ENCODE measurements at places on chromosomes 13 and 19.

- DNase-seq: no peak
Observed at GRCh38 chr13:67438465-67438864, 208.3 kb upstream of the PCDH9 start.

- no peak for DNase-seq
Observed at GRCh38 chr19:47404334-47405196, 14.8 kb downstream of the MEIS3 start.

GRCh38 chr19:5149508-5149907 is 180.6 kb downstream of the KDM4B start:
- DNase-seq: no peak

DNA sequence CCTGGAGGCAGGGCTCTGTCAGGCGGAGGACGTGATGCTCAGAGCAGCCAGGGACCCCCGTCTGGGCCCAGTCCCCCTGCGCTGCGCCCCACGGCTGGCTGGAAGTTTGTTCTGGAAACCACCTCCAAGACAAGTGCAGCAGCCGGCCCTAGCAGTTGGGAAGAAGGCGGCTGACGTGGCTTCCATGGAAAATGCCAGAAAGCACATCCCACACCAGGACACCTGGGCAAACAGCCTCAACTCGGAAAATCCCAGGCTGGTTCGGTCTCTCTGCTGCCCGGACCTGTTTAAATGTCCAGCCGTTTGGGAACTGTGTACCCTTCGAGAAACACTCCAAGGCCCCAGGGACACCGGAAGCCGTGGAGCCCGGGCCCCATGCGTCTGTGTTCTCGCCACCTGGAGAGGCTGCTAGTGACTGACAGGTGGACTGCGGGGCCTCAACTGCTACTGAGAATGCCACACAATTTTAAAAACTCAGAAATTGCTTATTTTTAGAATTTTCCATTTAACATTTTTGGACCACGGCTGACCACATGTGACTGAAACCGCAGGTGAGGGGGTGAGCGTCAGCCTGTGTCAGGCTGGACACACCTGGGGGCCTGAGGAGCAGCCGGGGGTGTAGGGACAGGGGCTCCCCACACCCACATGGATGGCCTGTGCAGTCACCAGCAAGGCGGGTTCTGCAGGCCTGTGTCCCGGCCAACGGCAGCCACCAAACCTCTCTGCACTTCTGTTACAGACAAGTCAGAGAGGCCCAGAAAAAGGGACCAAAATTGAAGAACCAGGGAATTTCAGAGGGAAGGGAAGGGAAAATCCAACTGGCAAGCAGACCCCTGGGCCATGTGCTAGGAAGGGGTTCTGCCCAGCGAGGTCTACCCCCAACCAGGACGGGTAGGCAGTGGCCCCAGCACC is 31.7 kb downstream of the RASA3 start:
- no peak for DNase-seq

DNA sequence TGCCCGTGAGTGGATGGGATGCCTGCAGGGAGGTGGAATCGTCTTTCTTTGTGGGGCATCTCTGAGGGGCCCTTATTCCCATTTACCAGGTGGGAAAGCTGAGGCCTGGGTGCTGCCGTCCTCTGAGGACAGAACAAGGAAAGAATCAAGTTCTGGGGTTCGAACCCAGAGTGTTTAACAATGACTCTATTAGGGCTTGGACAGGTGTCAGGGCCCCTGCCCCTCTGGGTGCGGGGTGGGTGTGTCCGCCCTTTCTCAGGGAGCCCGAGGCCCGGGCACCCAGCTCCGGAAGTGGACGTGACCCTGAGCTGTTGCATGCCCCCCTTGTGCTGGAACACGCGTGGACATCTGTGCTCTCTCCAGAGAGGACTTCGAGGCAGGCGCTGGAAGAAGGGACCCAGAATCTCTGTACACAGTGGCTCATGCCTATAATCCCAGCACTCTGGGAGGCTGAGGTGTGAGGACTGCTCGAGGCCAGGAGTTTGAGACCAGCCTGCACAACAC is 10.8 kb downstream of the NDUFA11 start:
- DNase-seq: no peak

DNA sequence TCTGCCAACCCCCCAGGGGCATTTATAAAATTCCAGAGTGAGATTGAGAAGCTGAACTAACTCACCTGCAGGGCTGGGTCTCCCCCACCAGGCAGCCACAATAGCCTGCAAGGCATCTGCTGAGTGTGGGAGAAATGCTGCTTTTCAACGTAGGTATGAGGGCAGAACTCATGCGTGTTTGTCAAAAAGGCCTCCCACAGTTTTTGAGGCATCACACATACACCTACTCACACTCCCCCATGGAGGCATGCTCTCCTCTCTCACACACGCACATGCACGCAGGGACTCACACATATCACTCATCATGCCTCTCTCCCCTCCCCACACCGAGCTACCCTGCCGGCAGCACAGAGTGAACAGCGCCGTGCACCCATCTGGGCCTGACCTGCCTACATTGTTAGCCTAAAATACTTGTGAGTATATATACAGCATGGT is 390.5 kb downstream of the FGF9 start:
- no peak for DNase-seq

GRCh38 chr13:64410276-64411053 is 2819.7 kb downstream of the PCDH9 start:
- DNase-seq: no peak

GRCh38 chr13:79772811-79773210 is 291.9 kb downstream of the NDFIP2 start:
- no peak for DNase-seq

- DNase-seq: no peak
Observed at GRCh38 chr13:78602561-78603239, 652 bp downstream of the POU4F1 start.

- no peak for DNase-seq
Observed at GRCh38 chr19:48718711-48719231, 754 bp downstream of the MAMSTR start.

- no peak for DNase-seq
Observed at GRCh38 chr13:72523593-72523992, 203.8 kb downstream of the MZT1 start.

- DNase-seq: no peak
Observed at GRCh38 chr13:104111031-104111430, 1044.8 kb upstream of the SLC10A2 start.

- DNase-seq: no peak
Observed at GRCh38 chr13:72864142-72865011, 82.4 kb downstream of the PIBF1 start.

DNA sequence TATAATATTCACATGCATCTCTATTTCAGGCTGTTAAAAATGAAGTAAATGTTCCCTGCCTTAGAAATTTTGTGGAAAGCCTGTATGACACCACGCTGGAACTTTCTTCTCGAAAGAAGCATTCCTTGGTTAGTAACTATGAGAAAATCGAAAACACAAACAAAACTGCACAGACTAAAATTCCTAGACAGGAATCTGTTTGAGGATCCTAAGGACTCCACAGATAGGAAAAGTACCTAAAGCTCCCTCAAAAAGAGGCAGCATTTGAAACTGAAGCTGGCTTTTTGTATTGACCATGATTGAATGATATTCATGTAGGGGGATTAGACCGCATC is 103.4 kb downstream of the FRY start:
- no peak for DNase-seq

DNA sequence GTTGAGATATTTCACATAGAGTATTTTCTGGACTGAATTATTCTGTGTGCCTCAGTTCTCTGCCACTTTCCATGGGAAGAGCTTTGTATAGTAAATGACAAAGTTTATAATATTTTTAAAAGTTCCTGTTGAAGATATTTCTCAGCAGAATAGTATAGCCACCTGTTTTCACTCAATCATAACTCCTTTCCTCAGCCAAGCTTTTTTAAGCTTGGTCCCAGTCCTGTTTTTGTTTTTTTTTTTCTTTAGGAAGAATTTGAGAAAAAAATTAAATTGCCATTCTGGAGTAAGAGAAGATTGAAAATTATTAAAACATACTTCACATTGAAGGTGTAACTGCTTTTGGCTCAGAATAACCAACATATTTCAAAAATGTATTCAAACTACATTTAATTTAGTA is 55.5 kb downstream of the ENOX1 start:
- no peak for DNase-seq

DNA sequence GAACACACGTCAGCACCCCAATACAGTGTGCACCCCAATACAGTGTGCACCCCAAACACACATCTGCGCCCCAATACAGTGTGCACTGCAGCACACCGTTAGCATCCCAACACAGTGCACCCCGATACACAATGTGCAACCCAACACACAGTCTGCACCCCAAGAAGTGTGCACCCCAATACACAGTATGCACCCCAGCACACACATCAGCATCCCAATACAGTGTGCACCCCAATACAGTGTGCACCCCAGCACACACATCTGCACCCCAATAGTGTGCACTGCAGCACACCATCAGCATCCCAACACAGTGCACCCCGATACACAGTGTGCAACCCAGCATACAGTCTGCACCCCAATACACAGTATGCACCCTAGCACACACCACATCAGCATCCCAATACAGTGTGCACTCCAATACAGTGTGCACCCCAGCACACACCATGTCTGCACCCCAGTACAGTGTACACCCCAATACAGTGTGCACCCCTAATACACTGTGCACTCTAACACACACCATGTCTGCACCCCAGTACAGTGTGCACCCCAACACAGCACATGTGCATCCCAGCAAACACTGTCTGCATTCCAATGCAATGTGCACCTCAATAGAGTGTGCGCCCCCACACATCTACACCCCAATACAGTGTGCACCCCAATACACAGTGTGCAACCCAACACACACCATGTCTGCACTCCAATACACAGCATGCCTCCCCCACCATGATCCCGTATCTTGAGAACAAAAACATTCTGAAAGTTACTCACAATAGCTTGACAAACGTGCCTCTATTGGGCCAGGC is 855 bp upstream of the CARS2 start:
- no peak for DNase-seq

GRCh38 chr13:94291631-94292322 is 187.7 kb downstream of the DCT start:
- no peak for DNase-seq

DNA sequence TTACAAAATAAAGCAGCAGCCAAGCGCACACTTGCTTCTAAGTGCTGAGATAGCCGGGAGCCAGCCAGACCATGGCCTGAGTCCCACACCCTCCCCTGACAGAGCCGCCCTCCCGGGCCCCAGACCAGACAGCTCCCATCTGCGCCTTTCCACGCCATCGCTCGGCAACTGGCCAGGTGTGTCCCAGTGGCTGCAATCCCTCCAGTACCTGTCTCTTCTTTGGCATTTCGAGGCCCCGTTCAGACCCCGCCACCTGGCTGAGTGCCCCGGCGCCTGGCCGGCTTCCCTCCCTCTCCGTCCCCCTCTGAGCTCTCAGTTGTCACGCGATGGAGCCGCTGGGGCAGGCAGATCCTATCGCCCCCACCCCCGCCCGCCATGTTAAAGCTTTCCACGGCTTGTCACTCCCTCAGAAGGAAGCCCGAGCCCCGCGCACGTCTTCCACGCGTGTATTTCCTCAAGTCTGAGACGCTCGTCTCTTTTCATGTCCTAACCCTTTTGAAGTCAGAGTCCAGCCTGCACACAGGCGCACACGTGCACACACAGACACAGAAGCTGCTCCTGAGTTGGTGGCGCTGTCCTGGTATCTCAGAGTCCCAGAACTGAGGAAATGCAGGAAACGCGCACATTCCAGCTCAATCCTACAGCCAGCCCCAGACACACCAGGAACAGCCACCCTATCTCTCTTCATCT is 7.9 kb downstream of the MLLT1 start:
- no peak for DNase-seq

- no peak for DNase-seq
Observed at GRCh38 chr13:48527955-48528354, 4.9 kb downstream of the RCBTB2 start.

- no peak for DNase-seq
Observed at GRCh38 chr13:102298051-102298450, 103.8 kb downstream of the FGF14 start.

GRCh38 chr19:50206191-50206590 is 2.8 kb downstream of the MYH14 start:
- no peak for DNase-seq

DNA sequence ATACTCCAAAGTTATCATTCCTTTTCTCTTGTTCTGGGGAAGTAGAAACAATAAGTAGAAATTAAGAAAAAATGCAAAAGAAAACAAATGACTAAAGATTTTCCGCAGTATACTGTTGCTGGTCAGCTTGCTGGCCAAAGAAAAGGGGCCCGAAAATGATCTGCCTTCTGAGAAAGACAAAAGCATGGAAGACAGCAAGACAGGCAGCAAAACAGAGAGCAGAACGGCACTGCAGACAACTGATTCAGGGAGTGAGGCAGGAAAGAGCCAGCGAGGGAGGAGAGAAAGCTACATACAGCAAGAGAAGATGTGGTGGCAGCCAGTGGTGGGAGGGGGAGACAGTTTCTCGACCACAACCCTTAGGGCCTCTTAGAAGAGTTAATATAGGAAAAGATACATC is 5.3 kb upstream of the DOCK9 start:
- DNase-seq: no peak

GRCh38 chr13:57832187-57832586 is 200.6 kb downstream of the PCDH17 start:
- no peak for DNase-seq

DNA sequence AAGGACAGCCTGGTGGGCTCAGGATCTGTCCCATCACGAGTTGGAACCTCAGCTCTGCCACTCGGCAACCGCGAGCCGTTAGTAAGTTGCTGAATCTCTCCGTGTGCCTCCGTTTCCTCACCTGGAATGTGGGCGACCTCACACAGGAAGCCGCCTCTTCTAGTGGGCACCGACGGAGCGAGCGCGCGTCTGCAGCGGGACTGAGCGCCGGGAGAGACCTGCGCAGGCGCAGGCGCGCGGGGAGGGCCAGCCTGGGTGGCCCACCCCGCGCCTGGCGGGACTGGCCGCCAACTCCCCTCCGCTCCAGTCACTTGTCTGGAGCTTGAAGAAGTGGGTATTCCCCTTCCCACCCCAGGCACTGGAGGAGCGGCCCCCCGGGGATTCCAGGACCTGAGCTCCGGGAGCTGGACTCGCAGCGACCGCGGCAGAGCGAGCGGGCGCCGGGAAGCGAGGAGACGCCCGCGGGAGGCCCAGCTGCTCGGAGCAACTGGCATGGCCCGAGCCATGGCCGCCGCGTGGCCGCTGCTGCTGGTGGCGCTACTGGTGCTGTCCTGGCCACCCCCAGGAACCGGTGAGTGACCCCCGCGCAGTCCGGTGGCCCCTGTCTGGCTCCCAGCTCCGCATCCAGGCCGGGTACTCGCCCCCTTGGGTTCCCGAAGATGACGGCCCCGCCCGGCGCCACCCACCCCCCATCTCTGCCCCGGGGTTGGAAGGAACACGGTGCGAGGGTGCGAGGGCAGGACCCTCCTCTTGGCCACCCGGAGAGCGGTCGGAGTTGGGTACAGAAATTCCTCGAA is at the start of gene PVR:
PVR (plus strand) TSS at position 306 of the 797 bp plus-strand sequence; CDS start at position 493, 187 bp downstream.
- DNase-seq: peak; percentile 27
